Thoracic aorta (tissue), 2 donors: ENCODE measurements at places on chromosomes 2 and 18.

GRCh38 chr18:7946734-7947377 lies 379.7 kb downstream of the PTPRM start:
- no peaks in the 10 kb centered on the region for H3K27me3 ChIP-seq
- DNase-seq: no peak
- no peak overlapping the region for H3K27ac ChIP-seq
- peaks cover 28% of the 10 kb centered on the region for H3K4me1 ChIP-seq
- H3K36me3 ChIP-seq: no peaks in the 10 kb centered on the region

- H3K4me3 ChIP-seq: no peak overlapping the region
- no peak overlapping the region for H3K27ac ChIP-seq
- no peaks in the 10 kb centered on the region for H3K36me3 ChIP-seq
- DNase-seq: no peak
Measured at GRCh38 chr18:416930-417329, 83.6 kb downstream of the COLEC12 start.

DNA sequence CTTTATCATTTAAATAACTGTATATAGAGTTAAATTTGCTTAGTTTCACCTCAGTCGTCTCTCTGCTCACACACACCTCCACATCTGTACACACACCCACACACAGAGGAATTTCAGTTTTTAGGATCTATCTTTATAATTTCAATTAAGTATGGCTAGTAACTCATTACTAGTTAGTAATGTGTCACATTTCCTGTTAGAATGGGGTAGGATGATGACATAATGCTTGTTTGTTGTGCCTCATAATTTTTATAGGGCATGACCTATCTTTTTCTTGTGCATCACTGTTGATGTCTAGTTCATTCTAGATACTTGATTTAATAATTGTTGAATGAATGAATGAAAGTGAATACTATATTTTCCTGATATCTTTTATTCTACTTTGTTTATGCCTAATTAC lies 108.6 kb downstream of the AGPS start:
- no peak overlapping the region for H3K4me3 ChIP-seq
- H3K27ac ChIP-seq: no peak overlapping the region
- no peaks in the 10 kb centered on the region for H3K36me3 ChIP-seq
- DNase-seq: no peak
- H3K27me3 ChIP-seq: no peaks in the 10 kb centered on the region

DNA sequence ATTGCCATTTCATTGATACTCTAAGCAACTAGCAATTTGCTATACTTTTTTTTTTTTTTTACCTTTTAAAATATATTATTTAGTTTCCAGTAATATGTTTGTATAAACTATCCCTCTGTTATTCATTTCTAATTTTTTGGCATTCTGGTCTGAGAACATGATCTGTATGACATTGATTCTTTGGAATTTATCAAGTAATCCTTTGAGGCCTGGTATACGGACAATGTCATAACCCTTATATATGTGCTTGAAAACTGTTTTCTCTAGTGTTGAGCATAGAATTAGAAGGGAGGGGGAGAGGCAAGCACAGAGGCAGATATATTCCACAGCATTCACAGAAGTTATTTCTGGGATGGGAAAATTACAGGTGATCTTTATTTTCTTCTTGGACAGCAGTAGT lies 48.2 kb upstream of the POLE4 start:
- H3K36me3 ChIP-seq: no peaks in the 10 kb centered on the region
- no peak overlapping the region for H3K27ac ChIP-seq
- no peak overlapping the region for H3K4me3 ChIP-seq
- no peaks in the 10 kb centered on the region for H3K27me3 ChIP-seq

- no peak overlapping the region for H3K27ac ChIP-seq
- no peak overlapping the region for H3K4me3 ChIP-seq
- no peaks in the 10 kb centered on the region for H3K36me3 ChIP-seq
- no peak for DNase-seq
Measured at GRCh38 chr2:8036366-8036765, 645.5 kb upstream of the ID2 start.

- DNase-seq: no peak
- no peaks in the 10 kb centered on the region for H3K36me3 ChIP-seq
- no peak overlapping the region for H3K27ac ChIP-seq
- H3K4me3 ChIP-seq: no peak overlapping the region
Measured at GRCh38 chr18:33664241-33664874, 86.3 kb downstream of the ASXL3 start.

GRCh38 chr2:228318218-228318617 lies 136.7 kb upstream of the SPHKAP start:
- no peak for DNase-seq

GRCh38 chr2:100109986-100110613 lies 32.3 kb downstream of the AFF3 start:
- H3K4me1 ChIP-seq: peaks cover 3% of the 10 kb centered on the region
- H3K27me3 ChIP-seq: no peaks in the 10 kb centered on the region
- no peak overlapping the region for H3K4me3 ChIP-seq

DNA sequence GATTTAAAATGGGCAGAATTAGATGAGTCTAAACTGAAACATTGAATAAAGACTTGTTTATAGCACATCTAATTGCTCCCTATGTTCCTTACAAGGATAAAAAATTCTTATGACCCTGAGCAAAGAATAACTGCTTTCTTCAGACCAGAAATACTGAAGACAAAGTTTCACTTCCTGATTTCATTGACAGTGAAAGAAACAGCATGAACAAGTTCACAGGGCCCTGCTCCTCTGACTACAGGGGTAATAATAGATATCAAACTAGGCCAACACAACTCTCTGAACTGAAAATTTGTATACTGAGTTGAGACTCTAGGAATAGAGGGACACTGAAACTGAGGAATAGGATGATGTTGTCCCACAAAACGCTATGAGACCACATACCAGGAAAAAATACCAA lies 1383.3 kb upstream of the CDH2 start:
- H3K4me3 ChIP-seq: no peak overlapping the region
- H3K27me3 ChIP-seq: no peaks in the 10 kb centered on the region
- no peaks in the 10 kb centered on the region for H3K4me1 ChIP-seq
- no peaks in the 10 kb centered on the region for H3K36me3 ChIP-seq
- DNase-seq: no peak

GRCh38 chr2:23622466-23622865 lies 237.5 kb downstream of the KLHL29 start:
- no peaks in the 10 kb centered on the region for H3K36me3 ChIP-seq
- H3K4me1 ChIP-seq: no peaks in the 10 kb centered on the region
- DNase-seq: no peak
- no peak overlapping the region for H3K27ac ChIP-seq

DNA sequence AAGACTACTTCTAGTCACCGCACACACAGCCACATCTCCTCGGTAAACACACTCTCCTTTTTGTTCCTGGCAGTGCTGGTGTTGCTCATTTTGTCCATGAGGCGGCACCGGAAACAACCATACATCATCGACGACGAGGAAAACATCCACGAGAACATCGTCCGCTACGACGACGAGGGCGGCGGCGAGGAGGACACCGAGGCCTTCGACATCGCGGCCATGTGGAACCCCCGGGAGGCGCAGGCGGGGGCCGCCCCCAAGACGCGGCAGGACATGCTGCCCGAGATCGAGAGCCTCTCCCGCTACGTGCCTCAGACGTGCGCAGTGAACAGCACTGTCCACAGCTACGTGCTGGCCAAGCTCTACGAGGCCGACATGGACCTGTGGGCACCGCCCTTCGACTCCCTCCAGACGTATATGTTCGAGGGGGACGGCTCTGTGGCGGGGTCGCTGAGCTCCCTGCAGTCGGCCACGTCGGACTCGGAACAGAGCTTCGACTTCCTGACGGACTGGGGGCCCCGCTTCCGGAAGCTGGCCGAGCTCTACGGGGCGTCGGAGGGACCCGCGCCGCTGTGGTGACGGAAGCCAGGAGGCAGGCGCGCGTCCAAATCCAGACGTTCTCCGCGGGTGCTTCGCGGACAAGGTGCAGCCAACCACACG lies 221.0 kb downstream of the CDH20 start:
- no peak overlapping the region for H3K27ac ChIP-seq
- peak overlapping the region; percentile 43 for H3K4me3 ChIP-seq
- DNase-seq: no peak
- H3K4me1 ChIP-seq: no peaks in the 10 kb centered on the region
- no peaks in the 10 kb centered on the region for H3K27me3 ChIP-seq

DNA sequence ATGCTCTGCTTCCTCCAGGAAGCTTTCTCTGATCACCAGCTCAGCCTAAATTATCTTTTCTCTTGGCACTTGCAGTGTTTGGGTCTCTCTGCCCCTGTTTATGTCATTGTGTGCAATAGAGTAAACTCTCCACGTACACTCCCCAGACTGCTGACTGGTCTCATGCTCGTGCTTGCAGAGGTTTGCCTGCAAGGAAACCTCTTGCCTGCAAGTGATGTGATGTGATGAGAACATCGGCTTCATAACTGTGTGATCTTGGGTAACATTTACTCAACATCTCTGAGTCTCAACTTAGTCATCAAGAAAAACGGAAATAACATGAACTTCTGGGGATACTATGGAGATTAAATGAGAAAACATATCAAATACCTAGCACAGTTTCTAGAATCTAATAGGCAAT lies 92.3 kb downstream of the BIN1 start:
- DNase-seq: no peak
- no peak overlapping the region for H3K27ac ChIP-seq
- H3K36me3 ChIP-seq: no peaks in the 10 kb centered on the region
- H3K4me1 ChIP-seq: no peaks in the 10 kb centered on the region
- H3K4me3 ChIP-seq: no peak overlapping the region

GRCh38 chr2:43405829-43406228 lies 179.4 kb upstream of the ZFP36L2 start:
- peaks cover 46% of the 10 kb centered on the region for H3K4me1 ChIP-seq
- H3K27ac ChIP-seq: no peak overlapping the region
- no peak for DNase-seq
- no peak overlapping the region for H3K4me3 ChIP-seq

DNA sequence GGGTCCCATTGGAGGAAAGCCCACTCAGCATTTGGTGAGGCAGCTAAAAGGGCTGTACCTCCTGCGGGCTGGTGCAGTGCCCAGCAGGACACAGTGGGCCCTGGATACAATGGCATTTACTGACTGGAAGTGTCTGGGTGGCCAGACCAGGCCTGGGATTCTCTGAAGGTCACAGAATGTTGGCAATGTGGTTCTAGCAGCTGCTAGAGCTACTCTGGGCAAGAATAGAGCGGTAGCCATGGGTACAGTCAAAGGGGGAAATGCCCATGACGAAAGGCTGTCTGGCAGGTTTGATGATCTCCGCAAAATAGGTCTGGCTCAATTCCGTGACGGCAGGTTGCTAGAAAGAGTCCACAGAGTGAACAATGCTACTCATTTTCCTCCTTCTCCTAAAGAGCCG lies 241.8 kb downstream of the AFF3 start:
- H3K36me3 ChIP-seq: no peaks in the 10 kb centered on the region
- no peak overlapping the region for H3K4me3 ChIP-seq
- DNase-seq: no peak
- no peaks in the 10 kb centered on the region for H3K4me1 ChIP-seq
- H3K27ac ChIP-seq: no peak overlapping the region

- no peak overlapping the region for H3K4me3 ChIP-seq
- H3K4me1 ChIP-seq: peaks cover 9% of the 10 kb centered on the region
- no peak for DNase-seq
- no peak overlapping the region for H3K27ac ChIP-seq
- H3K36me3 ChIP-seq: no peaks in the 10 kb centered on the region
Measured at GRCh38 chr18:7658701-7659100, 91.6 kb downstream of the PTPRM start.

GRCh38 chr2:30693821-30694281 lies 113.4 kb downstream of the CAPN13 start:
- DNase-seq: no peak
- H3K27ac ChIP-seq: peak overlapping the region; percentile 99
- H3K4me3 ChIP-seq: no peak overlapping the region
- H3K27me3 ChIP-seq: no peaks in the 10 kb centered on the region

DNA sequence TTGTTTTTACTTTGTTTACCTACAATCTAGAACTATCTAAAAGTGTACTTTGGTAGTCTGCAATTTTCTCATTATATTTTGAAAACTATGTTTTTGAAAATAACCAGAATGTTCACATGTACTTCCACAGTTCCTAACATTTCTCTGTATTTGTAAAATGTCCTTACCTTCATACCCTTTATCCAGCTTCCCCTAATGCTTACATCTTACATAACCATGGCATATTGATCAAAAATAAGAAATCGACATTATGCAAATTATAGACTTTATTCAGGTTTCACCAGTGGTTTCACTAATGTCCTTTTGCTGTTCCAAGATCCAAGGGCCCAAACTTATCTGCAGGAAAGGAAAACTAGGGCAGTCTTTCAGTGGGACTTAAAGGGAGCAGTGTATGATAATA lies 114.1 kb downstream of the PLEKHM3 start:
- DNase-seq: no peak
- no peaks in the 10 kb centered on the region for H3K27me3 ChIP-seq
- no peaks in the 10 kb centered on the region for H3K36me3 ChIP-seq

DNA sequence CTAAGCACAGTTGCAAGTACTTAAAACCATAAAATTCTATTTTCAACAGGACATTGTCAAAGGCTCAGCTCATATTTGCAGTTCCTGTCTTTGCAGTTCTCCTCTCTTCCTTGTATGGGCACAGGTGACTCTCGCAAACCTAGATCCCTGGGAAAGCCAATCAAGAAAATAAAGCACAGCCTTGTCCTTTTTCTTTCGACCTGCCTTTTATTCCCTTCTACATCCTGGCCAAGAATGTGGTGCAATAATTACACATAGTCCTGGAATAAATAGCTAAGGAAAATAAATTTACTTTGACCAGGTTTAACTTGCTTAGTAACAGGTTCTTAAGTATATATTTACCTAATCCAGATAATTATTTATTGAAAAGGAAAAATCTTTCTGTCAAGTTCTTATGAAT lies 20.2 kb downstream of the ATG16L1 start:
- H3K27me3 ChIP-seq: no peaks in the 10 kb centered on the region
- no peak for DNase-seq
- no peak overlapping the region for H3K27ac ChIP-seq
- H3K4me1 ChIP-seq: no peaks in the 10 kb centered on the region
- H3K36me3 ChIP-seq: peaks cover 52% of the 10 kb centered on the region

- DNase-seq: no peak
- H3K36me3 ChIP-seq: no peaks in the 10 kb centered on the region
- no peaks in the 10 kb centered on the region for H3K4me1 ChIP-seq
- H3K27ac ChIP-seq: no peak overlapping the region
- no peaks in the 10 kb centered on the region for H3K27me3 ChIP-seq
Measured at GRCh38 chr2:148922776-148923475, 47.9 kb downstream of the KIF5C start.

DNA sequence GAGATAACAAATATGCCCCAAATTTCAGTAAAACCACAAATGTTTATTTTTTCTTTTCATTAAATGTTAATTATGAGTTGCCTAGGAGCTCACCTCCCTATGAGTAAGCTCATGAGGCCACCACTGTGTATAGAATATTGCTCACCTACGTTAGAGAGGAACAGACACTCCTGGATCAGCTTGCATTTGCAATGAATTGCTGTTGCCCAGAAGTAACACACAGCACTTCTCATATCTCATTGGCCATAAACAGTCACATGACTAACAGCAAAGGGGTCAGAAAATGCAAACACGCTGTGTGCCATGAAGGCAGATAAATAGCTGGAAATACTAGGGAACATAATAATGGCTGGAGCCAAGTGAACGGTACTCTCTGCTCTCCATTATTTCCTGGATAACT lies 89.0 kb upstream of the GALNT5 start:
- H3K27ac ChIP-seq: no peak overlapping the region
- no peak overlapping the region for H3K4me3 ChIP-seq
- H3K27me3 ChIP-seq: no peaks in the 10 kb centered on the region
- peaks cover 7% of the 10 kb centered on the region for H3K4me1 ChIP-seq

- no peak for DNase-seq
- H3K27ac ChIP-seq: no peak overlapping the region
- H3K4me3 ChIP-seq: no peak overlapping the region
- no peaks in the 10 kb centered on the region for H3K36me3 ChIP-seq
- H3K27me3 ChIP-seq: no peaks in the 10 kb centered on the region
Measured at GRCh38 chr18:70430501-70431173, 141.8 kb downstream of the SOCS6 start.
